Transverse colon (tissue), 4 donors: ENCODE measurements at places on chromosomes 12 and 14.

- H3K27me3 ChIP-seq, result no peaks in the 10 kb centered on the region
- H3K36me3 ChIP-seq, result no peaks in the 10 kb centered on the region
- H3K4me3 ChIP-seq, result no peak overlapping the region
- H3K4me1 ChIP-seq, result peaks cover 11% of the 10 kb centered on the region
- no peak overlapping the region for H3K27ac ChIP-seq
Observed at GRCh38 chr12:56753566-56753965, 1.4 kb upstream of the PRIM1 start.

- no peak overlapping the region for H3K27ac ChIP-seq
- no peaks in the 10 kb centered on the region for H3K4me1 ChIP-seq
- no peak for DNase-seq
- no peak overlapping the region for H3K4me3 ChIP-seq
- H3K36me3 ChIP-seq, result no peaks in the 10 kb centered on the region
Observed at GRCh38 chr12:24997496-24997895, 48.6 kb upstream of the BCAT1 start.

DNA sequence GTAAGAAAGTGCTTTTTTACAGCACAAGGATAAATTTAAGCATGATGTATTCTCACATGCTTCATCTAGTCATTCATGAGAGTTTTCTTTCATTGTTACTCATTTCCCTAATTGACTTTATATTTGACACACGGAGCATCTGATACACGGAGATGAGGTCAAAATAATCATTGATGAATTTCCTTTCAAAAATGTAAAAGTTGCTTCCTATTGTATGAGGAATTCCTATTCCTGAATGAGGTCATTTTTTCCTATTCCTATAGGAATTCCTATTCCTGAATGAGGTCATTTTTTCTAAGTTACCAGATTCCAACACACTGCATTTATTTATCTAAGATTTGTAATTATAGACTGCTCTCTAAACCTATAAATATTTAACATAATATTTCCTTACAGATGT lies 316.7 kb upstream of the KITLG start:
- no peak for DNase-seq
- no peaks in the 10 kb centered on the region for H3K36me3 ChIP-seq

DNA sequence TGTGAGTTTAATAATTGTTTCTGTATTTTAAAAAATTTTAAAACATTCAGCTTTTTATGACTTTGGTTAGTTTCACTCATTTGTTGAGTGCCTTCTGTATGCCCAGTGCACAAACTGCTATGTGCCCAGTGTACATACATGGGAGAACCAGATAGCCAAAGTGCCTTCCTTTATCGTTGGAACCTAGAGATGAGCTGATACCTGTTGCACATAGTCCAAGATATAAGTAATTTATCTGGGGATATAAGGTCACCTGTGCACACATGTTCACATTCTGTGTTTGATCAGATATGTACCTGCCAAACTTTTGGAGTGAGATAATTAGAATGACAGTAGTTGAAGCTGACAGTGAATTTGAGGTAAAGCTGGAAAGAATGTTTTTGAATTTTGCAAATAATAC lies 37.9 kb downstream of the RAB21 start:
- peaks cover under 1% of the 10 kb centered on the region for H3K4me1 ChIP-seq
- H3K4me3 ChIP-seq, result no peak overlapping the region
- DNase-seq, result no peak
- H3K27me3 ChIP-seq, result no peaks in the 10 kb centered on the region
- H3K36me3 ChIP-seq, result no peaks in the 10 kb centered on the region
- no peak overlapping the region for H3K27ac ChIP-seq

- DNase-seq, result peak; percentile 42
- no peak overlapping the region for H3K27ac ChIP-seq
- H3K36me3 ChIP-seq, result no peaks in the 10 kb centered on the region
- peaks cover 3% of the 10 kb centered on the region for H3K4me1 ChIP-seq
- H3K4me3 ChIP-seq, result peak overlapping the region; percentile 67
Observed at GRCh38 chr12:94872971-94873733, 130.3 kb downstream of the NDUFA12 start.

DNA sequence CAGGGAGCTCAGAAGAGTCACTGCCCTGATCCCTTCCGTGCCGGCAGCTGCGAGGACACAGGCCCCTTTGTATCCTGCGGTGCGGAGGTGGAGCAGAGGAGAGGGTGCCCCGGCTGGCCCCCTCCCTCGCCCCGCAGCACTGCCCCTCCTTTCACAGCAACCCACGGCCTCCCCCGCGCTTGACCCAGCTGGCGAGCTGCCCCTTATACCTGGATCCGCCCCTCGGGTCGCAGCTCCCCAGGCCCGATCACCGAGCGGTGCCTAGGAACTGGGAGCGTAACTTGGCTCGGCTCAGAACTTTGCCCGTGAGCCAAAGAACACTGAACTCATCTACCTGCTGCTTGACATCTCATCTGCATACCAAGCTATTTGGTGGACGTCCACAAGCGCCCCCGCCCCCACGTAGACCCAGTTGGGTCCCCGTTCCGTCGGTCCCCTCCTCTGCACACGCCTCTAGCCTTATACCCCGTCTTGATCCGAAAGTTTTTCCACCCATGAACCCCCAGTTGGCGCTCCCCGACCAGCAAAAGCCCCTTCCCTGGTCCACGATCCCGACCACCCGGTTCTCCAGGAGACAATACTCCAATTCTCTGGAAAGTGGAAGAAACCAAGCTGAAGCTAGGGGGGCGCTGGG lies 697 bp upstream of the DNAJC14 start:
- H3K27me3 ChIP-seq, result no peaks in the 10 kb centered on the region
- peak overlapping the region; percentile 62 for H3K4me3 ChIP-seq
- peak overlapping the region; percentile 96 for H3K27ac ChIP-seq
- H3K4me1 ChIP-seq, result peaks cover 52% of the 10 kb centered on the region
- DNase-seq, result peak; percentile 64

GRCh38 chr12:46839964-46840363 lies 14.2 kb upstream of the SLC38A4 start:
- H3K4me3 ChIP-seq, result no peak overlapping the region
- no peak overlapping the region for H3K27ac ChIP-seq
- H3K4me1 ChIP-seq, result no peaks in the 10 kb centered on the region
- no peaks in the 10 kb centered on the region for H3K36me3 ChIP-seq
- DNase-seq, result no peak

DNA sequence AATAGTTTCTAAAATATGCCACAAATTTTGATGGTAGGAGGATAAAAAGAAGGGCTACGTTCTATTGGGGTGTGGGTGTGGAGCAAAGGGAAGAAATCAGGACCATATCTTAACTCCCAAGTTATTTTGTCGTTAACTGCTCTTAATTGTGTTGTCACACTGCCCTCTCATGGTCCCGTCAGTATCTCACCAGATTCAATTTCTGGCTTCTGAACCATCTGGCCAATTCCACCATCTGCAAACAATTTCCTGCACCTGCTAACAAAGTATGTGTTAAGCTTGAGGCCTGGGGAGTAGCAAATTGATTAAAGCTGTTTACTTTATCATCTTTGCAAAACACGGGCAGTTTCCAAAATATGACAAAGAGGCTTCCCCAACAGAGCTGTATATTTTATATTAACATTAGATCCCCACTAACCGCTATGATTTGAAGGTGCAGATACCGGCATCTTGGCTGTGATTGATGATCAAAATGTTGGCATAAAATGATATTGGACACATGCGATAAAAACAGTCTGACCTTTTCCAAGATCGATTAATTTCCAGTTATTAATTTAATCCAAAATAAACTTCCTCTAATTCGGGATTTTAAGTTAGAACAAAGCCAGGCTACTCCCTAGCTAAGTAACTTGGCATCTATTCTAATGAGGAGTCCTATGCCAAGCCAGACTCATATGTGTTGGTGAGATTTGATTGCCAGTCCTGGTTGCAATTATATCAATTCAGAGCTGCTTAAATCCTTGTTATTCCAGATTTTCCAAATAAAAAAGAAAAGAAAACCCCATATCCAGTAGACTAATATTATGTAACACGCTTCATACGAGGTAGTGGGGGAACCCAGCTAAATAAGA lies 6.9 kb upstream of the DNM1L start:
- no peak overlapping the region for H3K27ac ChIP-seq
- H3K36me3 ChIP-seq, result no peaks in the 10 kb centered on the region
- no peak overlapping the region for H3K4me3 ChIP-seq
- H3K27me3 ChIP-seq, result no peaks in the 10 kb centered on the region
- DNase-seq, result peak; percentile 36
- no peaks in the 10 kb centered on the region for H3K4me1 ChIP-seq

GRCh38 chr14:21108791-21109190 lies 7.9 kb downstream of the TMEM253 start:
- H3K4me3 ChIP-seq, result no peak overlapping the region
- peaks cover 20% of the 10 kb centered on the region for H3K4me1 ChIP-seq
- no peak for DNase-seq

- H3K4me1 ChIP-seq, result no peaks in the 10 kb centered on the region
- H3K36me3 ChIP-seq, result no peaks in the 10 kb centered on the region
- H3K27ac ChIP-seq, result no peak overlapping the region
- no peaks in the 10 kb centered on the region for H3K27me3 ChIP-seq
- no peak overlapping the region for H3K4me3 ChIP-seq
Observed at GRCh38 chr12:74412606-74413230, 124.9 kb upstream of the ATXN7L3B start.

GRCh38 chr12:113467502-113468364 lies 3.9 kb downstream of the LHX5 start:
- H3K4me3 ChIP-seq, result peak overlapping the region; percentile 30
- peaks cover 42% of the 10 kb centered on the region for H3K4me1 ChIP-seq
- H3K36me3 ChIP-seq, result no peaks in the 10 kb centered on the region
- no peak for DNase-seq
- peaks cover 100% of the 10 kb centered on the region for H3K27me3 ChIP-seq
- no peak overlapping the region for H3K27ac ChIP-seq

DNA sequence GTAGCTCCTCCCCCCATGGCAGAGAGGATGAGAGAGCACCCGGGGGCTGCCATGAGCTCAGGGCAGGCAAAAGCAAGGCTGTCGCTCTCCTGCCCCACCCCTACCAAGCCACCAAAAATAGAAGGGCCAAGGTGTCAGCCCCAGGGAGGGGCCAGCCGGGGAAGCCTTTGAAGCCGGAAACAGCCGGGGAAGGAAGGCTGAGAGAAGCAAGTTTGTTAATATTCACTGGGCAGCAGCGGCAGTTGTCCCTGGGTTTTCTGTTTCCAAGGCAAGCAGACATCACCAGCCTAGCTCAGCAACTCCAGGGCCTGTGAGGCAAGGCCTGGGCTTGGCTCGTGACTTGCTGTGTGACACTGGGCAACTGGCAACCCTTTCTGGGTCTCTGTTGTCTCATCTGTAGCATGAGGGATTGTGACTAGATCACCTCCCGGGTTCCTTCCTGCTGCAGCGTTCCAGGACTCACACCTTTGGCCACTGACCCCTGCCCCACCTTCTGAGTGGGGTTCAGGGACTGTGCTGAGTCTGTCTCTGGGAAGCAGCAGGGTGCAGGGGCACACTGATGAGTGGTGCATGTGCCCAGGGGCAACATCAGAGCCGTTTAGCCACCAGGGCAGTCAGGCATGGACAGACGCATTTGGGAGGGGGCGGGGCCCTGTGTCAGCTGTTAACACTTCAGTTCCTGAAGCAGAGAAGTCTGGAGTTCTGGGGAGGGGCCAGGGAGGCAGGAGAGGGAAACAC lies 24.3 kb downstream of the SYNDIG1L start:
- H3K4me1 ChIP-seq, result peaks cover 17% of the 10 kb centered on the region
- DNase-seq, result peak; percentile 62
- H3K4me3 ChIP-seq, result peak overlapping the region; percentile 11
- no peak overlapping the region for H3K27ac ChIP-seq
- H3K36me3 ChIP-seq, result no peaks in the 10 kb centered on the region

- H3K27me3 ChIP-seq, result no peaks in the 10 kb centered on the region
- H3K4me1 ChIP-seq, result no peaks in the 10 kb centered on the region
- peak; percentile 34 for DNase-seq
- H3K27ac ChIP-seq, result no peak overlapping the region
- H3K4me3 ChIP-seq, result no peak overlapping the region
Observed at GRCh38 chr14:94021416-94022157, 4.6 kb upstream of the OTUB2 start.

GRCh38 chr12:88132392-88132791 lies 9.5 kb downstream of the CEP290 start:
- no peaks in the 10 kb centered on the region for H3K4me1 ChIP-seq
- H3K27me3 ChIP-seq, result no peaks in the 10 kb centered on the region
- H3K27ac ChIP-seq, result no peak overlapping the region
- no peaks in the 10 kb centered on the region for H3K36me3 ChIP-seq
- DNase-seq, result no peak
- H3K4me3 ChIP-seq, result no peak overlapping the region

DNA sequence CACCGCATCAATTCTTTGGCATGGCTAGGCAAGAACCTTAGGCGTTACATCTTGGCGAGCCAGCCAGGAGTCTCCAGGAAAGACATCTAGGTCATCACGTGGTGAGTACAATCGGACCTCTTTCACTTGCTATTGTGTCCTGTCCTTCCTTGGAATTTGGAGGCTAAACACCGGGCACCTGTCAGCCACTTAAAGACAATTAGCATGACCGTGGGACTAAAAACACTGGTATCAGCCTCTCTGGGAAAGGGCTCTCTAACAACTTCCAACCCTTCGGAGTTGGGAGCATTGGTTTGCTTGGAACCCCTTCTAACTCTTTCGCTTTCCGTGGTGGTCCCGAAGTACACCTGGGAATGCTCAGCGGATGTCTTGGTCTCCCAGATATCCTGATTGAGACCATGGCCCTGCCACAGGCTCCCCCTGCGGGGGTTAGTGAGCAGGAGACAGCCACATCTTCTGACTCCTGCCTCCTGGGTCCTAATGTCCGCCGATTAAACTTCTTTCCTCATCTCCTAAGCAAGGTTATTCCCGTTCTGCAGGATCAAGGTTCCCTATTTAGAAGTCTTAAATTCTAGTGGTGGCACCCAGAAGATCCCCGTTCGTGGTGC lies 971.7 kb downstream of the FSCB start:
- H3K27me3 ChIP-seq, result no peaks in the 10 kb centered on the region
- no peaks in the 10 kb centered on the region for H3K4me1 ChIP-seq
- H3K4me3 ChIP-seq, result no peak overlapping the region
- H3K36me3 ChIP-seq, result no peaks in the 10 kb centered on the region
- DNase-seq, result no peak

DNA sequence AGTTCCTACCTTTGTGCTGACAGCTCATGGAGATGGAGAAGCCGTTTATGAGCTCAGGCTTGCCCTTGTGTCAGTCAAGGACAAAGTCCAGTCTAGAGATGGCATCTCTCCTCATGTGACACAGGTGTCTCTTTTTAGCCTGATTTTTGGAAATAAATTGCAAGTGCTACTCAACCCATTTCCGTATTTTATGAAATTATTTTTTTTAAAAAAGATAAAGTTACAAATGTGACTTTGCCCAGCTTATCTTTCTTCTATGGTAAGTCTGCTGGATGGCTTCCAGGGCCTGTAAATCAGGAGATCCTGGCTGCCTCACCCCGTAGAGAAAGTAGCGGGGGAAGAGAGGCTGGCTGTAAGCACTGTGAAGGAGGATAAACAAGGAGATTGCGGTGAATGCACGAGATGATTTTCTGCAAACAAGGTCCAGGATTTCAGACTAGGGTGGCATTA lies 169.7 kb downstream of the MYRFL start:
- H3K27ac ChIP-seq, result no peak overlapping the region
- H3K4me3 ChIP-seq, result no peak overlapping the region
- peak; percentile 71 for DNase-seq
- no peaks in the 10 kb centered on the region for H3K27me3 ChIP-seq
- H3K36me3 ChIP-seq, result no peaks in the 10 kb centered on the region
